Fibroblast of skin of back (primary cell): ENCODE measurements at places on chromosomes 3 and 15.
A peak's percentile ranks its signal among the peaks of the same experiment; 100 is the strongest.

- no peak for DNase-seq
These were observed 38.8 kb downstream of the EOGT start for GRCh38 chr3:68974711-68975110.

GRCh38 chr3:131731709-131732108 lies 228.9 kb upstream of the MRPL3 start:
- DNase-seq: no peak

DNA sequence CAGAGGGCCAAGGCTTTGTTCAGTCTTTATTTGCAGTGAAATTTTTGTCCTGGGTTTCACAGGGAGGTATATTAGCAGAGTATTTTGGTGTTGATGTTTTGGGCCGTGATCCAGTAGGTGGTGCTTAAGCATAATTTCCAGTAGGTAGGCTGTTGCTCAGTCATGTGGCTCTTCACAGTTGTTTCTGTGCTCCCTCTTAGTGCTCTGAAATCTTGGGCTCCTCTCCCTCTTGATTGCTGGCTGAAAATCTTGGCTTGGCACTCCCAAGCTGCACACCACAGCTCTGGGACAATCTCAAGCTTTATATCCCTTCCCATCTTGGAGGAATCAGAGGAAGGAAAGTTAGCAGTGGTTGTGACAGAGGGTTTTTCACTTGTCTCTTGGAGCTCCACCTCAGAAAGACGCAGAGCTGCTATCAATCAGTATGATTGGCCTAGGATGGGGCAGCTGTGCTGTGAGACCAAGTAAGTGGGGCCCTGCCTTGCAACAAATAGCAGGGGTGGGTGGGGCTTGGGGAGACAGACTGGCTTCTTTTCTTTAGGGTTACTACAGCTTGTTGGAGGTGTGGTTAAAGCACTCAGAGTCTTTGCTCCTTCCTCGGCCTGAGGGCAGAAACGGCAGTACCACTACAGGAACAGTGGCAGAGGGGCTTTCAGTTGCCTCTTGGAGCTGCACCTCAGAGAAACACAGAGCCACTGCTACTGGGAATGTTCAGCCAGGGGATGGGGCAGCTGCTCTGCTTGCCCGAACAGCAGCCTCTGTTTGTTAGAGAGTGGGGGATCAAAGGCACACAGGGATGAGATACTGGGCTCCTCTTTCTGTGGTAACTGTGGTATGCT lies 627.0 kb downstream of the SI start:
- DNase-seq: peak; percentile 37

GRCh38 chr15:96889734-96890480 lies 559.4 kb downstream of the NR2F2 start:
- no peak for DNase-seq

- DNase-seq: peak; percentile 62
These were observed at the start of gene CHRNA7 for GRCh38 chr15:32029862-32030781. CHRNA7 (plus strand) TSS chr15:32030515; CDS start chr15:32030595, 80 bp downstream.

- no peak for DNase-seq
These were observed 464.3 kb upstream of the WNT5A start for GRCh38 chr3:55951388-55951787.
